Activated CD8-positive, alpha-beta memory T cell treated with anti-CD3 and anti-CD28 coated beads, Interleukin-2, amount 10 ng/mL, durations not matched to agents 7 days and 5 days (primary cell): ENCODE measurements at places on chromosomes 1 and 21. TPM values are rescaled to one million over a fixed set of nuclear protein-coding genes. Genes with fewer than 3 reads are reported as not detected.

The GBP1 gene
- total RNA-seq: 150 TPM

The SLAMF8 gene
- 1.5 TPM for total RNA-seq

The RXFP4 gene
- total RNA-seq: not detected

The FDPS gene
- 329 TPM for total RNA-seq

The CHI3L1 gene
- not detected for total RNA-seq

The PLPPR4 gene
- total RNA-seq: not detected

The L1TD1 gene
- not detected for total RNA-seq

The PLD5 gene
- not detected for total RNA-seq

The POFUT2 gene
- total RNA-seq: 16.4 TPM

The NPPB gene
- not detected for total RNA-seq

The CLDN8 gene
- not detected for total RNA-seq

The ERICH3 gene
- total RNA-seq: 0.05 TPM

The MAP3K7CL gene
- 9.5 TPM for total RNA-seq

The S100A5 gene
- total RNA-seq: 3.0 TPM

The AMPD1 gene
- not detected for total RNA-seq

The NECTIN4 gene
- total RNA-seq: 0.12 TPM

The KDF1 gene
- not detected for total RNA-seq

The INAVA gene
- total RNA-seq: 2.6 TPM

The EPHX1 gene
- 0.68 TPM for total RNA-seq

The A3GALT2 gene
- not detected for total RNA-seq

The LENEP gene
- total RNA-seq: 0.91 TPM

The FYB2 gene
- not detected for total RNA-seq

The TNFRSF14 gene
- 106 TPM for total RNA-seq

The C1orf115 gene
- 0.16 TPM for total RNA-seq

The SLC9A1 gene
- total RNA-seq: 25.8 TPM

The CFHR3 gene
- not detected for total RNA-seq

The ESRRG gene
- total RNA-seq: not detected

The LMX1A gene
- total RNA-seq: not detected

The RAD54L gene
- 85.3 TPM for total RNA-seq

The PGLYRP4 gene
- total RNA-seq: not detected

The TTC34 gene
- total RNA-seq: 1.1 TPM

The GJA5 gene
- total RNA-seq: not detected

The CSMD2 gene
- total RNA-seq: not detected

The OVAAL gene
- not detected for total RNA-seq

The REN gene
- total RNA-seq: not detected

The BATF3 gene
- 130 TPM for total RNA-seq

The PRXL2B gene
- total RNA-seq: 26.2 TPM

The PPIAL4G gene
- total RNA-seq: 0.26 TPM

The OR2M3 gene
- total RNA-seq: not detected

The OLFM3 gene
- not detected for total RNA-seq

The KLF17 gene
- total RNA-seq: not detected

The DMBX1 gene
- not detected for total RNA-seq

The OPTC gene
- total RNA-seq: not detected

The DPT gene
- total RNA-seq: not detected

The DENND2C gene
- total RNA-seq: 0.35 TPM

The PIK3CD gene
- total RNA-seq: 261 TPM

The MROH7 gene
- not detected for total RNA-seq

The PTCH2 gene
- total RNA-seq: 3.6 TPM

The AGMAT gene
- 8.0 TPM for total RNA-seq

The ADGRL4 gene
- total RNA-seq: not detected

The NCAM2 gene
- not detected for total RNA-seq

The C1orf141 gene
- total RNA-seq: not detected

The MORN1 gene
- 8.5 TPM for total RNA-seq

The HSD3B2 gene
- total RNA-seq: not detected

The MEF2D gene
- total RNA-seq: 63.1 TPM

The CR1L gene
- not detected for total RNA-seq

The ARMH1 gene
- total RNA-seq: 17.2 TPM

The FCRLB gene
- 1.1 TPM for total RNA-seq

The TMCO4 gene
- total RNA-seq: 18.4 TPM
